ENCODE measurements at places on chromosomes 2 and 18.
A peak's percentile ranks its signal among the peaks of the same experiment; 100 is the strongest.

DNA sequence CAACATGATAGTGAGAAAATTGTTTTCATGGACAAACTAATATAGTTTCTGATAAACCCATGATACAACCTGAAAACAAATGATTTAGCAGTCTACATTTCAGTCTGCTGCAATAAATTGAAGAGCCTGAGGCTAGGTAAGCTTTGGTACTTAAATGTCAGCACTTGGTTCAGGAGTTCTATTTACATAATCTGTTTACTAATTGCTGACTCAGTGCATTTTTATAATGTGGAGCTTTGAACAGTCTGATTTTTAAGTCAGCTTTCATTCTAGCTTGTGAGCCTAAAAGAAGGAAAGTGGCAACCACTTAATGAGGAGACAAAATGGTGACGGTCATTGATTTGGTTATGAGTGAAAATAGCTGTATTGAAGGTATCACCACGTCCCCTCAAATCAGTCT is 488.6 kb downstream of the CPS1 start:
- no peak for DNase-seq

DNA sequence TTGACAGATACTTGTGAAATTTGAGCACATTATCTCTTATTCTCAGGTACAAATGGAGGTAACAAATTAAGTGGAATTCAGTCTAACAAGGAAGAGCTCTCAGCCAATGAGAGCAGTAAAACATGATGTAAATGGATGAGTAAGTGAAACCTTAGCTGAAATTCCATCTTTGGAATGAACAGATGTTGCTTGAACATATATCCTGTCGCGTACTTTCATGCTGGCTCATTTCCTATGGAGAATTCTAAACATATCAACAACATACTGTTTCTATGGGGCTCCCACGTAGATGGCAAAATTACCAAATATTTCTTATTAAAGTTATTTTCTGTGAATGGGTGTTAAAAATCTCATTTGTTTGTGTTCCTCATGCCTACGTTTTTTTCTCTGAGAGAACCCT is 256.3 kb upstream of the LINC00305 start:
- DNase-seq: no peak

GRCh38 chr2:175282886-175283285 is 101.4 kb upstream of the ATP5MC3 start:
- no peak for DNase-seq

GRCh38 chr2:122692400-122693083 is 937.1 kb downstream of the TSN start:
- DNase-seq: no peak

DNA sequence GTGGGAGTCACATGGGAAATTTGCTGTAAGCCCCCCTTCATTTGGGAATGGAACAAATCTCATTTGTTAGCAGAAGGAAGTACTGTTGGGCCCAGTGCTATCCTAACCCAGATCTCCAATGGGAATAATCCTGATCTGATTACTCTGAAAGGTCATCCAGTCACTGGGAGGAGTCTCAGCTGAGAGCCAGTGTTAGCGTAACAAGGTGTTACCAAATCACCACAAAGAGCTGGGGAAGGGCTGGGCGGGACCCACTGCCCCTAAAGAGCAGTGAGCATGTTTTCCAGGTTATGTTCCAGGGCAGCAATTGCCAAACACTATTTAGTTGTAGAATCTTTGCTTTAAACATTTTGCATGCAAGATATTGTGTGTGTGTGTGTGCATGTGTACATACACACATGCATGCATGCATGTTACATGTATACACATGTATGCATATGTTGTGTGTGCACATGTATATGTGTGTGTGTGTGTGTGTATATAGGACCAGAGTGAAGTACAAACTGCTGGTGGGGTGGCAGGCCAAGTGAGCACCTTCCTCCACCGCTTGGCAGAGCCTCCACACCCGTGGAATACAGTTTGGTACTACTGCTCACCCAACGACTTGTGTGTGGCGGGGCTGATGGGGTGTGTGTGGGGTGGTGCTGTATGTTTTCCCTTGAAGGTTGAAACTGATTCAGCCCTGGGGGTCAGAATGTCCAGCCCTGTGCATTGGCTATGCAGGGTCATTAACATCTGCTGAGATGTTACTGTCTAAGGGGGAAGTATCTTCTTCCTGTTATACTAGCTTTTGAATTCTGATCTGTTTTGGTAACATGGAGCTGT is 15.2 kb downstream of the INPP5D start:
- no peak for DNase-seq

DNA sequence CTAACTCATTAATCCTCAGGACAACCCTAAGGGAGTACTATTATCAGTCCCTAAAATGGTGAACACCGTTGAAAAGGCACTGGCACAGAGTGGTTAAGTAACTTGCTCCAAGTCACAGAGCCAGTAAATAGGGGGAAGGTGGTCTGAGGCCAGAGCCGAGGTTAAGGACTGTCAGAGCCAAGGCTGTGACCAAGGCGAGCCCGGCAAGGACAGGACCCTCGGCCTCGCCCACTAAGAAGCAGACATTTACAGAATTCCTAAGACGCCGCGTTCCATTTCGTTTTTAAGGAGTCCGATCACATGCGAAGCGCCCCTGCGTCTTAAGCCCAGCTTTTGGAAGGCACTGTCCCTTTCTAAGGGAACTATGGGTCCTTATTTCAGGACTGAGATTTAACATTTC is 1.1 kb downstream of the PDIA6 start:
- DNase-seq: no peak

- DNase-seq: no peak
Measured at GRCh38 chr2:15913146-15913545, 27.2 kb upstream of the MYCN start.

DNA sequence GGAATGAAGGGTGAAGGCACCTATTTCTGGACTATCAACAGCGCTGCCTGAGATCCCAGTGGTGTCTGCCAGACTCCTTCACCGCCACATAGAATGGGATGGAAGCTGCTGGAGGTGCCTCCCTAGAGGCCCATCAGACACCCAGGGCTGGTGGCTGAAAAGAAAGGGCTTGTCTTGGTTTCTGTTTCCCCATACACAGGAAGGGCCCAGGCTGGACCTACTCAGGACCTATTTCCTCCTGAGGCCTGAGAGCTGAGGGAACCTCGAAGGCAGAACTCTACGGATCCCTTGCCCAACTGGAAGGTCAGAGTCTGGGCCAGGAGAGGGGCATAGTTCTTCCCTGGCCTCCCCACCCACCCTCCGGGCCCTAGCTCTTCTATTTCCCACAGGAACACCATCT is 2.9 kb upstream of the CLEC4F start:
- no peak for DNase-seq

GRCh38 chr2:112255875-112256274 is 1.0 kb upstream of the ZC3H8 start:
- DNase-seq: no peak

GRCh38 chr2:170247882-170248393 is 70.0 kb downstream of the MYO3B start:
- no peak for DNase-seq

GRCh38 chr2:70513738-70514137 is 39.9 kb downstream of the TGFA start:
- DNase-seq: no peak

GRCh38 chr18:9092665-9093064 is 9.8 kb upstream of the NDUFV2 start:
- no peak for DNase-seq

DNA sequence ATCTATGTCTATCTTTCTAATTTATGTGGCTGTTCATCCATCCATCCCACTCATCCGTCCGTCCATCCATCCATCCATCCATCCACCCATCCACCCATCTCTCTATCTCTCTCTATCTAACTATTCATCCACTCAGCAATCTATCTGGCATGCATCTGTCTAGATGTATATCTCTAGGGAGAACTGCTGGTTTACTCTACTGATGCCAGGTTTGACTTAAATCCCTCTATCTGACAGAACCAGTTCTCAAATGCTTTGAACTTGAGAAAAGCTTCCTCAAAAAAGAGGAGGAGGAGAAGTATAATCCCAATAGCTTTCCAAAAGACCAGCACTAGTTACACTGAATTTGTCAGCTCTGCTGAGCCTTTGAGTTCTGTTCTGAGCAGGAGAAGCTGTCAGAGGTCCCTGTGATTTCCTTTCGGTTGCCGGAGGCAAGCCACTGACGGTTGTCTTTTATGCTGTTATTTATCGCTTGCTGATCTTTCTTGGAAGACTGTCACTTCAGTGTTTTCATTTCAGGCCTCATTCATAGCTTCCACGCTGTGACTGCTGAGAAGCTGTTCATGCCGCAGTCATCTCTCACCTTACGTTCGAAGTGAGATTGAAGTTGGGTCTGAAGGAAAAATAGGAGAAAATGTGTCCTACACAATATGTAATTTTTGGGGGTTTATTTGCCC is 129.4 kb upstream of the UXS1 start:
- no peak for DNase-seq

- DNase-seq: peak; percentile 19
Measured at GRCh38 chr18:47050468-47050867, 15.0 kb upstream of the ELOA2 start.

DNA sequence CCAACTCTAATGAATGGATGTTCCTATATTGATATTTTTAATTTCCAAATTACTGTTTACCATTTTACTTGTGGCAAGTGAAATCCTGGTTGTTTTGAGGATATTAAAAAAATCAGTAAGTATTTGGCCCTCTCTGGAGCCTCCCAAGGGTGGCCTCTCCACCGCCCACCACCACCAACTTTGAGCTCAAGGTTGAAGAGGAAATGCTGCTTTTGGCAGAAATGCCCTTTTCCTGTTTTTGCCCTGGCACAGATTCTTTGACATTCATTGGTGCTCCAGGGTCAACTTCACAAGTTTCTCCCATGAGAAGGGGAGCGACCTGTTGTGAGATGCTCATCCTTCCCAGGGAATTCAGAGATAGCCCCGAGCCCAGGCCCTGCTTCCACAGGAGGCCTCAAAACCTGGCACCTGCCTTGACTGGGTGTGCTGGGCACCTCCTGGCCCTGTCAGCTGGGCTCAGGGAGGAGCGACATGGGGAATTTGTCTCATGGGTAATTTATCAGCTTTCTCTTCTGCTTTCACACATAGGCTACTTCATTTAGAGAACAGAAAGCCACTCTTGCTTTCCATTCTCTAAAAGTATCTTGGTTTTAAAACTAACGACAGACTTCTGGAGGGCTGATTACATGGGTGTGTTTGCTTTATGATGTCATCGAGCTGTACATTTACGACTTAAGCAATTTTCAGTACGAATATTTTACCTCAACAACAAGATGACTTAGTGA is 6.9 kb downstream of the CD8A start:
- DNase-seq: no peak

DNA sequence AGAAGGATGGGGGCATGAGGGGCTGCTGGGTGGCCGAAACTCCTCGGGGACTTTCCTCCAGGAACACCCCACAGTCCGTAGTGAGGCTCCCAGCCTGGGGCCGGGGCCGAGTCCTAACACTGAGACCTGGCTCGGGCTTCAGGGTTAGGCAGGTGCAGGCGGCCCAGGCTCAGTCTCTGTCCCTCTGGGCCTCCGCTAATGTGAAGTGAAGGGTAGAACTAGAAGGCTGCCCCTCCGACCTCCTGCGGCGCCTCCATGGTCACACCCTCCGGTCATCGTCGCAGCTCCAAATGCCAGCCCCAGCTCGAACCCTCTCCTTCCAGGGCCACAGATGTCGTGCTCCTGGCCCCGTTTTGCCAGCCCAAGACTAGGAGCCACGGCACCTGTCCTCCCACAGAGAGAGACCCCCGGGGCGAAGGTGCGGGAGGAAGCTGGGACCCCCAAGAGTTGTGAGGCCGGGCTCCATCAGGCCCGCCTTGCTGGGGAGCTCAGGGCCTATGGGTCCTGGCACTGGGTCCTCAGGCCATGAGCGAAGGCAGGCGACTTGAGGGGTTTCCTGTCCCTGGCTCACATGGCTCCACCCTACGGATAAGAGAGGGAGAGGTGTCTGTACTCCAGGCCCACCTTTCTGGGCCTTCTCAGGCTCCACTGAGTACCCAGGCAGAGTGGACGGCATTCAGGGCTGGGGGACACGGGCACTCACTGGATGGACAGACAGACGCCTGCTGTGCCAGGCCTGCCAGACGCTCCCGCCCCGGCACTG is 797 bp downstream of the ANO7 start:
- no peak for DNase-seq

- DNase-seq: no peak
Measured at GRCh38 chr2:44211183-44211582, 42.5 kb downstream of the PPM1B start.

DNA sequence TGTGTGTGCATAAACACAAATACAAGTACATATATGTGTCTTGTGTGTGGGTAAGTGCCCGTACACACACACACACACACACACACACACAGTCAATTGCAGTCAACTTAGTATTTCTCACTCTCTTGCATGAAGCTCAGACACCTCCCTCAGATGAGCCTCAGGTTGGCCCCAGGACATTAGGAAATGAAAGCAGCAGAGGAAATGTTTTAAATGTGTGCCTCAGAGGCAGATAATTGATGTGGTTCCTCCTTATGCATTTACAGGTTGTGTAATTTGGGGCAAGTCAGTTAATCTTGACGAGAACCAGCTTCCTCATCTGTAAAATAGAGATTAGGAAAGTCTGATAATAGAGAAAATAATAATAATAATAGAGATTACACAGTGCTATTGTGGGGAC is 814.0 kb upstream of the ID2 start:
- DNase-seq: no peak

DNA sequence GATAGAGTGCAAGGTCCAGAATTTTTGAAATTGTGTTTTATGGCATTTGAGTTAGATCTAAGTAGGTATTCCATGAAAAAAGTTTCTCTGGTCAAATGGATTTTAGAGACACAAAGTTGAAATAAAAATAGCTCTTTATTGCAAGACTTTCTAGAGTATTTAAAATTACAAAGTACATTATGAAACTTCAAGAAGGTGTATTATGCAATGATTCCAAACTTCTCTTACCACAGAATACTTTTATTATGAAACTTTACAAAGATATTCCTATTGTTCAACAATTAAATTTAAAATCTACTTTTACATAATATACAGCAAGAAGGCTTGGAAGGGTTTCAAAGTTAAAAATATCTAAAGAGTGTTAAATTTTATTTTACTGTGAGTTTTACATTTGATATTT is 65.9 kb downstream of the CALCRL start:
- DNase-seq: no peak

DNA sequence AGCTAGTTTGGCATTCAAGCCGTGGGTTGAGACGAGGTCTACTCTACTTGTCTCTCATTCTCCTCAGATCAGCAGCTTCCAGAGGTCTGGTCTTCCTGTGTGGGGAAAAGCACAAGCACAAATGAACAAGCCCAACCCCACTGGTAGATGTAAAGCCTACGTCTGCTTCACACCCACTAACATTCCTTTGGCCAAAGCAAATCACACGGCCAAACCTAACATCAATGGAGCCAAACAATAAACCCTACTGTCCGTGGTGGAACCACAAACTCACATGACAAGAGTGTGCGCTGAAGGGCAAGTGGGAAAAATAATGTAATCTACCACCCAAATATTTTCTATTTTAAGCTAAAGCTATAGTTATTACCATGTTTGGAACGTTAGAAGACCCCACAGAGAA is 179.3 kb upstream of the MGAT5 start:
- DNase-seq: no peak

- peak; percentile 18 for DNase-seq
Measured at GRCh38 chr2:100427627-100428258, 10.3 kb upstream of the CHST10 start.
